ENCODE measurements at places on chromosomes 11 and 22. TPM values are rescaled to one million over a fixed set of nuclear protein-coding genes. Genes with fewer than 3 reads are reported as not detected.
A peak's percentile ranks its signal among the peaks of the same experiment; 100 is the strongest.

DNA sequence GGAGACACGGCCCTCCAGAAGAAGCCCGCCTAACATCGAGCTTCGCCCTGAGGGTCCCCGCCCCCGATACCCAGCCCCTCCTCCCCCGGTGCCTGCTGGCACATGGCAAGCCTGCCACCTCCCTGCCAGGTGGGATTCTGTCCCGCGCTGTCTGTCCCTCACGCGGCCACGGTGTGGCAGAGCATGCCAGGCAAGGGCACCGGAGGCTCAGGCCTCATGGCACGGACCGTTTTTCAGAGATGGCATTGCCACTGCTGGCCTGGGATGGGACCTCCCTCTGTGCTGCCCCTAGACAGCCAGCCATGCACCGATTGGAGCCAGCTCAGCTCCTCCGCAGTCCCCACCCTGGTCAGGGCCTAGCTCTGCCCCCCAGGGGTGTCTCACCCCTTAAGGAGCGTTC, 19.4 kb downstream of the MRPL23 start:
- H3K4me1 ChIP-seq: no peaks in the 10 kb centered on the region
- H3K27ac ChIP-seq: no peak overlapping the region
- H3K27me3 ChIP-seq: no peaks in the 10 kb centered on the region
- no peak overlapping the region for H3K4me3 ChIP-seq
- no peak for DNase-seq

DNA sequence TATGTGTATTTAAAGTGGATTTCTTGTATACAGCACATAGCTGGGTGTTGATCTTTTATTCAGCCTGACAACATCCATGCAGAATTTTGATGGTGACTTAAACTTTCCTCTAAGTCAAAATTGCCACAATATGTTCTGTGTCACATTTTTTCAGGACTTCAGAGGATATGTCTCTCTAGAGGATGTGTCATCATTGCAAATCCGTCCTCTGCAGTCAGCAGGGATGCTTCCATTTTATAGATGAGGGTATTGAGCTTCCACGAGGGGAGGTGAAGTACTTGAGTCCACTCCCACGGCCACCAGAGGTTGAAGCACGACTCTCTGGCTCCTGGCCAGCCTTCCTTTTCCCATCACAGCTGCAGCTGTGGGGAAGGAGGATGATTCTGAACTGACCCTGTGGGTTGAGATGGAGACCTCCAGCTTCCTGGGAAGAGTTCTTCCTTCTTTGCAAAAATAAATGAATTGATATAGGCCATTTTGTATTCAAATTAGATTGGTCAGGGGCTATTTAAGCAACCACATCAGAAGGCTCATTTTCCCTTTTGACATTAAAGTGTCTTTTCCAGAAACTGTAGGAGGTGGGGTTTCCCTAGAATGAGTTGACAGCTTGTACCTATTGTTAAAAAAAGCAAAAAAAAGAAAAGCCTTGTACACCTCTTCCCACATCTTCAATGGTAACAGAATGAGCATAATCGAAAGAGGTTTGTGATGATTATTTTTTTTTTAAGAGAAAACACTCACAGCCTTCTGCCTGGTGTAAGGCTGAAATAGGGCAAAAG, 55.2 kb upstream of the MYEOV start:
- H3K4me3 ChIP-seq: no peak overlapping the region
- peak; percentile 14 for DNase-seq
- H3K27ac ChIP-seq: peak overlapping the region; percentile 82
- peaks cover 23% of the 10 kb centered on the region for H3K27me3 ChIP-seq
- peaks cover 28% of the 10 kb centered on the region for H3K4me1 ChIP-seq

GRCh38 chr11:45303316-45303715, 17.2 kb upstream of the SYT13 start:
- H3K4me1 ChIP-seq: no peaks in the 10 kb centered on the region
- DNase-seq: no peak
- H3K36me3 ChIP-seq: no peaks in the 10 kb centered on the region
- H3K27me3 ChIP-seq: no peaks in the 10 kb centered on the region
- H3K27ac ChIP-seq: no peak overlapping the region

DNA sequence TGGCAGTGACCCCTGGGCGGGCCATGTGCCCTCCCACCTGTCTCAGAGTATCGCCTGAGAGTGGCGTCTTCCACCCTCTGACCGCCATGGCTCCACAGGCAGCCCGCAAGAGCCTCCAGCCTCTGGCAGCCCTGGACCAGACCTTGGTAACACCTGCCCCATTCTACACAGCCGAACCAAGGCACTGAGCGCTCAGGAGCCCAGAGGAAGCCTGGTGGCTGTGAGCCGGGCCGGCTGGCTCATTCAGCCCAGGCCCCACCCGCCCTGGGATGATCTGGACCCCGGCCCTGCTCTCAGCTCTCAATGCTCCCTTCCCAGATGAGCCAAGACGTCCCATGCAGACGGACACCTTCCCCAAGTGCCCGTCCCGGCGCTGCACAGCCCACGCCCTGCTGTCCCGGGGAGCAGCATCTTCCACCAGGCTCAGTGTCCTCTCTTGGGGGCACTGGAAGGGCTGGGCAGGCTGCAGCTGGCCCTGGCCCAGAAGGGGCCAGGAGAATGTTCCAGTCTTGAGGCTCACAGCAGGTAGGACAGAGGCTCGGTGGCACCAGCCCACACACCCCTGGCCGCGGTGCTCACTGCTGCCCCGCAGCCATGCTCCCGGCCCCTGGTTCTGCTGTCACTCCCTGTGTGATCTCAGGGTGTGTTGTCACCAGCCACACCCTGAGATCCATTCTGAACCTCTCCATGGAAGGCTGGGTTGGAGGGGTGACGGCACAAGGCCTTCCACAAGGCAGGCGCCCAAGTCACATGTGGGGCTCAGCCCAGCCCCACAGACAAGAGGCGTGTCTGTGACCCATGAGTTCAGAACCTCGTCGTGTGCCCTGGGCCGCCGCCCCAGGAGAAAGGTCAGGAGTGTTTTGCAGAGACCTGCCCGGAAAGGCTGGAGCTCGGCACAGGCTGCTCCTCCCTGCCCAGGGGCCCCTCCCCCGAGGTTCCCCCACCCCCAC, 24.2 kb upstream of the PPARA start:
- H3K27ac ChIP-seq: no peak overlapping the region
- no peak for DNase-seq
- no peaks in the 10 kb centered on the region for H3K27me3 ChIP-seq
- no peaks in the 10 kb centered on the region for H3K4me1 ChIP-seq
- H3K4me3 ChIP-seq: no peak overlapping the region
- no peaks in the 10 kb centered on the region for H3K36me3 ChIP-seq

GRCh38 chr22:23837496-23837859, 1.3 kb downstream of the DERL3 start:
- peak overlapping the region; percentile 90 for H3K4me3 ChIP-seq
- H3K4me1 ChIP-seq: peaks cover 17% of the 10 kb centered on the region
- H3K27ac ChIP-seq: no peak overlapping the region
- peaks cover 11% of the 10 kb centered on the region for H3K27me3 ChIP-seq
- peaks cover 2% of the 10 kb centered on the region for H3K36me3 ChIP-seq
- no peak for DNase-seq

DNA sequence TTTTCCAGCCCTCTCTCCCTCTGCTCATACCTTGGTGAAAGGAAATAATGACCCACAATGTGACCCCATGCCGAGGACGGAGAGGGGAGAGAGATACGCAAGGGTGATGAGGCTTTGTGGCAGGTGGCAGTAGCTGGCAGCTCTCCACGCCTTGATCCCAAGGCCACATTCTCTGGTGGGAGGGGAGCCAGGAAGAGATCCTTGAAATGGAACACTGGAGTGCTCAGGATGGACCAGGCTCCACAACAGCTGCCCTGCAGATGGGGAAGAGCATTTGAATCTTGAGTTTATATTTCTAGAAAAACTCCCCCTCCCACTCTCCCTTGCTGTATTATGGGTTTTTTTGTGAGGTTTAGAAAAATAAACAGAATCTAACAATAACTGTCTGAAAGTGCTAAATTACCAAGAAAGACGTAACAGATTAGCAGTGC, 61.6 kb upstream of the CDON start:
- H3K36me3 ChIP-seq: no peaks in the 10 kb centered on the region
- no peak overlapping the region for H3K27ac ChIP-seq
- H3K4me1 ChIP-seq: no peaks in the 10 kb centered on the region
- no peaks in the 10 kb centered on the region for H3K27me3 ChIP-seq

GRCh38 chr22:22507743-22508273, 734 bp downstream of the ZNF280B start:
- H3K4me1 ChIP-seq: peaks cover 8% of the 10 kb centered on the region
- H3K27ac ChIP-seq: no peak overlapping the region
- peak overlapping the region; percentile 85 for H3K4me3 ChIP-seq

GRCh38 chr11:76698321-76699043, 27.9 kb upstream of the LRRC32 start:
- DNase-seq: no peak
- no peaks in the 10 kb centered on the region for H3K36me3 ChIP-seq
- peaks cover 9% of the 10 kb centered on the region for H3K4me1 ChIP-seq
- H3K27me3 ChIP-seq: peaks cover 6% of the 10 kb centered on the region
- H3K4me3 ChIP-seq: no peak overlapping the region

DNA sequence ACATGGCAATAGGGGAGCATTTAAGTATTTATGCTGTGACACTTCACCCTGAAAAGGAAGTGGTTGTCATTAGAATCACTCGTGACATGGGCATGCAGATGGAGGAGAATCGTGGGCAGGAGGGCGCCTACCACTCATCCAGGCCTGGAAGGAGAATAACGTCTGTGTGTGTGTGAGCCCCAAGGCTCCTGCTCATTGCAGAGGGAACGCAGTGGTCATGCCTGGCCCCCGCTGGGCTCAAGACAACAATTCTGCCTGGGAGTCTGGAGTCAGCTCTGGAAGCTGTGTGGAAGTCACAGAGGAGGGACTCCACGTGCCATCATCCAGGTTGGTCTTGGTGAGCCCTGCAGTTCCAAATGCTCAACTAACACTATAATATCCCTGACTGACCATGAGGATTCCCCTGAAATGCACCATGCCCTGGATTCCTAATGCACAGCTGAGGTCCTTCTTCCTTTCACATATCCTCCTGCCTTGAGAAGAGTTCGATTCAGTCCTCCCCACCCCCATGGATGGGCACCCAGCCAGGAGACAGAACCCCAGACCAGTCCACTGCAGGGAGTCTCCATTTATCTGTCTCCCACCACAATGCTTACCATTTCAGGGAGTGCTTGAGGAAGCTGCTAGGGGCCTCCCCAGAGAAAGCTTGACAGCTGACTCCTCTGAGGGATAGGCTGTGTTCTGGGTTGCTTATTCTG, 446.9 kb upstream of the B3GAT1 start:
- no peaks in the 10 kb centered on the region for H3K36me3 ChIP-seq
- no peak overlapping the region for H3K27ac ChIP-seq
- no peak for DNase-seq
- H3K27me3 ChIP-seq: peaks cover 8% of the 10 kb centered on the region
- H3K4me3 ChIP-seq: no peak overlapping the region

DNA sequence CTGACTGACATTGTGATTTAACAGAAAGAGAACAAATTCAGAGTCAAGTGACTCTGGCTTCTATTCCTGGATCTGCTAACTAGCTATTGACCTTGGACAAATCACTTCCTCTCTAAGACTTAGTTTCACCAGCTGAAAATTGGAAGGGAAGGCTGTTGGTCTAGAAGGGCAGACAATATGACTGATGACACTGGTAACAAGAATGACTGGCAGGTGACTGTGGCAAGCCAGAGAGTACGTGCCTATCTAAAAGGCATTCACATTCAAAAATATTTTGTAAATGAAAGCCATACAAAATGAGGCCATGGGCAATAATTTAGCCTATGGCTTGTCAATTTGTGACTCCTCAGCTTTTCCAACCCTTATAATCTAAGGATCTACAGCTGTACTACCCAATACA, 23.5 kb downstream of the SERGEF start:
- H3K4me1 ChIP-seq: no peaks in the 10 kb centered on the region
- H3K27ac ChIP-seq: no peak overlapping the region
- no peak overlapping the region for H3K4me3 ChIP-seq
- no peaks in the 10 kb centered on the region for H3K27me3 ChIP-seq

DNA sequence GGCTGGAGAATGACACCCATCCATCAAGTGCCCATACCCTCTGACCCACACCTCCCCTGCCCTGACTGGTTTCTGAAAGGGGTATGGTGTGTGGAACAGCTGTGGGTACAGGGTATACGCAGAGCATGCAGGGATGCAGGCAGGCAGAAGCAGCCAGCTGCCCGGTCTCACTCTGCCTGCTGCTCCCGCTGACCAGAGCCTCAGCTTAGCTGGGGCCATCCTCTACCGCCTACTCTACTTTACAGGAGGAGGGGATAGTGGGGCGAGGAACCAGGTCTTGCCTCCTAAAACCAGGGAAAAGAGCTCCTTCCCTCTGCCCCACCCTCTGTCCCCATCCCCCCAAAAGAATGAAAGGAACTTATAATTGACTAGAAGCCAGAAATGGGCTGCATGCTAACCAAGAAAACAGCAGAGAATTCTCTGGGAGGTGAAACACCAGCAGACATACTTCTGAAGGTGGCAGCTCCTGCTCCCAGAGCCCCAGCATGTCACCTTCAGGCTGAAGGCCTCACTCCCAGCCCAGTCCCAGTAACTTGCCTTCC, 13.0 kb upstream of the CHRM4 start:
- H3K27me3 ChIP-seq: no peaks in the 10 kb centered on the region
- no peak for DNase-seq
- no peak overlapping the region for H3K4me3 ChIP-seq
- H3K4me1 ChIP-seq: no peaks in the 10 kb centered on the region
- H3K36me3 ChIP-seq: peaks cover 4% of the 10 kb centered on the region

DNA sequence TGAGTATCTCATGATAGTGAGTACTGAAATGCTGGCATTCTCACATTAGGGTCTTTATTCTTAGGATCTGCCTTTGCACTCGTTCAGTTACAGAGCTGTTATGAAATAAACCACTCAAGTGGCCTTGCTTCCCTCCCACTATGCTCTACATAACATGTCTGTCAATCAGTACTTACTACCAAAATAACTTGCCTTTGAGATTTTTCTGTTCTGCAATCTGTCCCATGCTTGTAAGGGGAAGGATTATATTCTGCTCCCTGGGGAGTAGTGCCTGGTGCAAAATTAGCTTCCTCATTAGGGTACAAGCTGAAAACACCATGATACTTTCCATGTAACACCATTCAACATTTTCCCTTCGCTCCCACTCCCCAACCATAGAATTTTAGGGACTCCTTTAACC, 1.9 kb upstream of the GRAP2 start:
- H3K27me3 ChIP-seq: no peaks in the 10 kb centered on the region
- H3K4me1 ChIP-seq: peaks cover 20% of the 10 kb centered on the region
- H3K4me3 ChIP-seq: no peak overlapping the region
- DNase-seq: no peak
- H3K36me3 ChIP-seq: peaks cover 15% of the 10 kb centered on the region
- H3K27ac ChIP-seq: peak overlapping the region; percentile 99

OTOG gene
- not detected for total RNA-seq

GATD1 gene
- 51.9 TPM for total RNA-seq

SGSM1 gene
- not detected for total RNA-seq

PHF21B gene
- not detected for total RNA-seq

OR51B5 gene
- total RNA-seq: not detected

OR52I1 gene
- total RNA-seq: not detected

BIRC3 gene
- total RNA-seq: 76.6 TPM

FOLR2 gene
- total RNA-seq: not detected

CHEK1 gene
- 163 TPM for total RNA-seq

CCDC188 gene
- total RNA-seq: not detected

PGM2L1 gene
- 11.0 TPM for total RNA-seq

UBE2L6 gene
- 208 TPM for total RNA-seq
